ENCODE measurements at places on chromosomes 1 and 21. TPM values are rescaled to one million over a fixed set of nuclear protein-coding genes. Genes with fewer than 3 reads are reported as not detected.
A peak's percentile ranks its signal among the peaks of the same experiment; 100 is the strongest.

HSF2BP gene
- 0.32 TPM for total RNA-seq

CFHR5 gene
- not detected for total RNA-seq

FLG2 gene
- not detected for total RNA-seq

- DNase-seq, result no peak
These were observed 96.0 kb downstream of the GRIK1 start for GRCh38 chr21:29843804-29844203.

- no peak for DNase-seq
These were observed 60.0 kb upstream of the EPS8L3 start for GRCh38 chr1:109823543-109824348.

TMEM240 gene
- total RNA-seq, result 3.5 TPM

GRCh38 chr1:54808443-54809207 is 7.5 kb upstream of the TTC22 start:
- no peak for DNase-seq

DNA sequence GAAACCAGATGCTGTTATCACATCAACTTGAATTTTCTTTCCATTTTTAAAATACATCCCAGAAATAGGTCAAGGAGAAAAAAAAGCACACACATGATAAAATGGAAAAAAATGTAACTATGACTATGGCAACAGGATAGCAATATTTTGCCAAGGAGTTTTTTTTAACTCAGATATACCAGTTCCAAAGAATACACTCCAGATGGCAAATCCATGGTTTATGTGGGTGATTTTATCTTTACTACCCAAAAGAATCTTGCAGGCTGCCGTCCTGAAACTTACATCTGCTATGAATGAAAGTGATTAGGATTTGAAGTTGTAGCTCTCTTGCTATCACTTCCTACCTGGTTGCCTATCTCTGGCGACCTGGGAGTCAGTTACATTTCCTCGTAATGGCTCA is 91.0 kb upstream of the PLPPR4 start:
- DNase-seq, result no peak

DNA sequence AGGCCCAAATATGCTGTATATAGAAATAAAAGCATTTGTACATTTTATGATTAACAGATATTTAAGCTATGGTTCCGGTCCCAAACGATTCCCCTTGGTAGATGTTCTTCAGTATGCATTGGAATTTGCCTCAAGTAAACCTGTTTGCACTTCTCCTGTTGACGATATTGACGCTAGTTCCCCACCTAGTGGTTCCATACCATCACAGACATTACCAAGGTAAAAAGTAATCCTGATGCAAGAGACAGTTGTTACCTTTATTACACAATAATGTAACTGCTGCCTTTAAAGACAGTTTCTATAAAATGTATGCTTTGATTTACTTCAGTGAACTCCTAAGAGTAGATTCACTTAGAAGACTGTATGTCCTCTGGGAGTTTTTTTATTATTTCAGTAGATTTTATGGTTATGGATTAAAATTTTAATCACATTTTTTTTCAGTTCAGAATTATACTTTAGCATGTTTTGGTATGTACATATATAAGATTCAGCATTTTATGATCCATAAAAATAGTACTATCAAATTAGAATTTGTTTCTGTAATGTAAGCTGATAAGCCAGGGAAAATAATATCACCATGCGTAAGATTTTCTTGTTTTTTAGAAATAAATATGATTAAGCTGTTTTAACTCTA is 96.5 kb downstream of the USP25 start:
- no peak for DNase-seq

TIE1 gene
- total RNA-seq, result 39.0 TPM

GRCh38 chr21:38323721-38324531 is 67.1 kb downstream of the KCNJ15 start:
- DNase-seq, result no peak

GRCh38 chr1:111618961-111619634 is 491 bp upstream of the RAP1A start:
- DNase-seq, result no peak

GRCh38 chr1:54976747-54977146 is 3.7 kb upstream of the TMEM61 start:
- no peak for DNase-seq

HPDL gene
- total RNA-seq, result 0.44 TPM

SIKE1 gene
- total RNA-seq, result 32.3 TPM

GRCh38 chr1:97145321-97145956 is 423.9 kb downstream of the PTBP2 start:
- DNase-seq, result peak; percentile 38

GRCh38 chr21:22288885-22289499 is 1290.8 kb downstream of the NCAM2 start:
- no peak for DNase-seq

ATAD3B gene
- 9.9 TPM for total RNA-seq

- no peak for DNase-seq
These were observed 54.3 kb downstream of the CD247 start for GRCh38 chr1:167463875-167464575.

DNA sequence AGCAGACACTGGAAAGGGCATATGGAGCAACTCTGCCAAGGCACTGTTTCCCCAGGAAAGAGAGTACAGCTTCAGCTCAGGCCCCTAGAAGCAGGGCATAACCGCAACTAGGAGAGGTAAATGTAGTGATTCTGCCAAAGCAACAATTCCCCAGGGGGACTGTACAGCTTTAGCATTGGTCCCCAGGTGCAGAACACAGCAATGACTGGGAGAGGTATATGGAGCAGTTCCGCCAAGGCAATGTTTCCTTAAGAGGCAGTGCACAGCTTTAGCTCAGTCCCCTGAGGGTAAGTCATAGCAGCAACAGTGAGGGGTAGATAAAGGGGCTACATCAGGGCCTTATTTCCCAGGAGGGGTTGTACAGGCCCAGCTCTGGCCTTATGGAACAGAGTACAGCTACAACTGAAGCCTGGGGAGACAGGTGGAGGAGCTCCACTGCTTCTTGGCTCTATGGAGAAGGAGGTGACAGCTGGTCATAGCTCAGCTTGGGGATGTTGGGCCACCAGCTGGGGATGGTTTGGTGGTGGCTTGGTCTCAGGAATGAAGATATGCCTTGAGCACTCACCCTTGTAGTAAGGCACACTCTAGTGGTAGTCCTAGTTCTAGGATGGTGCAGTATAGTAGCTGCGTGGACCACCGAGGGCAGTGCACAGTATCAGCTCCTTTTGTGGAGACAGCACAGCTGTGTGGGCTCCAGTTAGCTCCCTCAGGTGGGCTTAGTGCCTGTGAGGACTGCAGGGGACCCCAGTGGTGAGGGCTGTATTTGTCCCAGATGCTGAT is 582.7 kb downstream of the PTPRC start:
- no peak for DNase-seq

SDC3 gene
- 37.8 TPM for total RNA-seq

GRCh38 chr1:224583774-224584173 is 32.3 kb upstream of the CNIH3 start:
- no peak for DNase-seq

- DNase-seq, result no peak
These were observed 1.4 kb upstream of the OR14A16 start for GRCh38 chr1:247825362-247825761.

- DNase-seq, result no peak
These were observed 8.0 kb downstream of the STX6 start for GRCh38 chr1:181014477-181015250.

EPRS1 gene
- total RNA-seq, result 41.3 TPM

GRCh38 chr1:234997201-234997895 is 131.3 kb downstream of the TOMM20 start:
- DNase-seq, result peak; percentile 100

DNA sequence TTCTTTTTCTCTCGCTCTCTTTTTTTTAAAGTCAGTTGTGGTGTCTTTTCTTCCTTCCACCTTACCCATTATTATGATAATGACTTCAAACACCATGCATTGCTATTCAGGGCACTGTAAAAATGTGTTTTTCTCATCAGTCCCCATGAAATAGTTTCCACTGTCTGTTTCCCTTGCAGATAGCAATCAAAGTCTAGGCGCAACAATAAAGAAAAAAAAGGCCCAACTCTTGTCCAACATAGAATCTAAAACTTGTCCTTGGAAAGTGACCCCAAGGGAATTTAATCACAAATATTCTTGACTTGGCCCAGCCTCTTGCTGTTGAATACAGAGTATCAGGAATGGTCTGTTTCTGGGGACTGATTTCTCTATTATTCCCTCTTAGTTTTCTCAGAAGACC is 382.5 kb downstream of the PLPP3 start:
- no peak for DNase-seq

GRCh38 chr1:58929671-58930325 is 146.0 kb upstream of the JUN start:
- no peak for DNase-seq

DNA sequence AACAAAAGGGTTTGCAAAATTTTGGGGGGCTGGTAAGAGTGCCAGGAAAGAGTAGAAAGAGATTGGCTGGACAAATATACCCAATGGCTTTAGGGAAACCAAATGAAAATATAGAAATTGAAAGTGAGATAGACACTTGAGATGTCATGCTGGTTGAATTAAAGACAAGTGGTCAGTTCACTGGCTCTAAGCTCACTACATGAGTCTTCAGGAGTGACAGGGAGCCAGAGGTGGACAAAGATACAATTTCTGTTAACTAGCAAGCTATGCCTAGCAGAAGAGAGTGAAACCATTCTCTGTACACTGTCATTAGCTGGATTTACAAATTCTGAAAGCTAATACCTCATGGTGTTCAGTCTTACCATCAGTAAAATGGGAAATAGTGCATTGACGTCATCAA is 82.5 kb downstream of the TBX15 start:
- no peak for DNase-seq

GRCh38 chr1:157135646-157136045 is 2.5 kb downstream of the ETV3 start:
- DNase-seq, result no peak

DNA sequence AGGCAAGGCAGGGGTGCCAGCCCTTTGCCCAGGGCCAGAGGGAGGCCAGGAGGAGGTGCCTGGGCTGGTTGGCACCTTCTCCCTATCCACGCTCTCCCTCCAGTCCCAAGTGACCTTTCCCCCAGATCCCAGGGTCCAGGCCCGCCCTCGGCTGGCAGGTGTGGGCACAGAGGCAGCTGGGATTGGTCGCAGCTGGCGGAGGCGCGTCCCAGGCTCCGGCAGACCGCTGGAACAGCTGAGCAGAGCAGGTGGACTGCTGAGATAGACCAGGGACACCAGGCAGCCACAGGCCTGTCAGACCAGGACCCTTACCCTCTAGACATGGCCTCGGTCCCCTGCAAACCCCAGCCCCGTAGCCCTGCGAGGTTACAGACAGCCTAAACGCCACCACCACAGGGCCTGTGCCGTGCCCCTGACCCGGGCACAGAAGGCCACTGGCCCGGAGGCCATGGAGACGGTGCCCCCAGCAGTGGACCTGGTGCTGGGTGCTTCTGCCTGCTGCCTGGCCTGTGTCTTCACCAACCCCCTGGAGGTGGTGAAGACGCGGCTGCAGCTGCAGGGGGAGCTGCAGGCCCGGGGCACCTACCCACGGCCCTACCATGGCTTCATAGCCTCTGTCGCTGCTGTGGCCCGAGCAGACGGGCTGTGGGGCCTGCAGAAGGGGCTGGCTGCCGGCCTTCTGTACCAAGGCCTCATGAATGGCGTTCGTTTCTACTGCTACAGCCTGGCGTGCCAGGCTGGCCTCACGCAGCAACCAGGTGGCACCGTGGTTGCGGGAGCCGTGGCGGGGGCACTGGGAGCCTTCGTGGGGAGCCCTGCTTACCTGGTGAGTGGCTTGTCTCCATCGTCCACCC is at the start of gene SLC25A34:
TSS of gene SLC25A34 (plus strand) at position 221 of the 854 bp plus-strand sequence. CDS start at position 449, 228 bp downstream.
- no peak for DNase-seq

DNA sequence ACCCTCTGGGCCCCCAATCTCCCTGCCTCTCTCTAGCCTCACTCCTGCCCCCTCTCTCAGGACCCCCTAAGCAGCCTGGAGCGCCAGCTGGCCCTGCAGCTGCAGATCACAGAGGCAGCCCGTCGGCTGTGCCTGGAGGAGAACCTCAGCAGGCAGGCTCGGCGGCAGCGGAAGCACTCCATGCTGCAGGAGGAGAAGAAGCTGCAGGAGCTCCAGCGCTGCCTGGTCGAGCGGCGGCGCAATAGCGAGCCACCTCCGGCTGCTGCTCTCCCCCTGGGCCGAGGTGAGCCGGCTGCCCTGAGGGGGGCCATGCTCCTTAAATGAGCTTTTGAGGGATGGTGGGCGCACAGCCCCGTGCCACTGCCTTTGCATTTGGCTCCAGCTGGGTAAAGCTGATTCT is 6.2 kb downstream of the INAVA start:
- no peak for DNase-seq

C1orf87 gene
- not detected for total RNA-seq

DNA sequence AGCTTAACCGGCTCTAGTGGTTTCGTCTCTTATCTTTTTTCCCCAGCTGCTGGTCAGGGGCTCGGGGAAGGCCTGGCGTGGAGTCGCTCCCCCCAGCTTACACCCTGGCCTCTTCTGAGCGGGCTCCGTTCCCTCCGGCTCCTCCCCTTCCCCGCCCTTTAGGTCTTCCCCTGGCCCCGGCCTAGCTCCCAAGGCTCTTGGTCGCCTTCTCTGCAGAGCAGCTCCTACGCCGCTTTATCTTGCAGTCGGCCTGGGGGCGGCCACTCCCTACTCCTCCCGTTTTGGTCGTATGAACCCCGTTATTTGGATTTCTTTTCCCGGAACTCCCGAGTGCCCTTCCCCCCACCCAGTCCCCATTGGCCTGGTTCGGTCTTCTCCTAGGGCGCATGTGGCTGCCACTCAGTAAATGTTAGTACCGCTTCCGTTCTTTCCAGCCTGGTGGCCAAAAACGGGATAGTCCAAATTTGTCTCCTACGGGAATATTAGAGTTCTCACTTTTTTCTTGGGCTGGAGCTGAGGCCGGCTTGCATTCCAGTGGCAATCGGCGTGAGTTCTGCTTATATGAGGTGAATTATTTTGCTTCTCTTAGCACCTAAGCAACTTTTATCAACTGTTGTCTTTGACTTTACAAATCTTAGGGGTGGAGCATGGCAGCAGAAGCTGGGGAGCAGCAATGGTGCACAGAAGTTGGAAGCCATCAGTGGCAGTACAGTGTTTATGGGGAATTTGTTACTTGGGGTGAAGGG is 467 bp downstream of the THRAP3 start:
- DNase-seq, result peak; percentile 73

ARTN gene
- total RNA-seq, result not detected

VANGL2 gene
- 0.48 TPM for total RNA-seq

DNA sequence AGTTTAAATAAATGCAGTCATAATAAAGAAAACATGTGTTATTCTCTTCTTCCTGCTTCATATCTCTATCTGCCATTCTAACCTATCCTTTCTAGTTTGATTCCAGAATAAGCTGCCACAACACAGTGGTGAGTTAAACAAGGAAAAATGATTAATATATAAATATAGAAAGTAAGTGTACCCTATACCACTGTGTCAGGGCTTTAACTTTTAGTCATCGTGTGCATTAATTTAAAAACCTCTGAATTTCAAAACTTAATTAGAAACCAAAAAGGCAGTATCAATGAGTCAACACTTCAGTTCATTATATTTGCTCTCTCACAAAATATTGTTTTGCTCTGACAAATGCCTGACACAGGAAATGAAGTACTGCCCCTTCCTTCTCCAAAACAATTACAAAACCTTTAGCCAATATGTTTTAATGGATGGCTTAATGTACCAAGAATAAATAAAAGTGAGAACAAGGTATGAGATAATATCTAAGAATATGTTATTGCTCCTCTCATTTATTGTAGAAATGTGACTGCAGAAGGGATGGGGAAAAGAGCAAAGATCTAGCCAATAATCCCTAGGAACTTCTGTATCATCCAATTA is 634.8 kb downstream of the KCNT2 start:
- no peak for DNase-seq

CHTOP gene
- 112 TPM for total RNA-seq

GRCh38 chr1:26031611-26032220 is 10.1 kb downstream of the EXTL1 start:
- no peak for DNase-seq

GRCh38 chr1:12181568-12181967 is 14.8 kb downstream of the TNFRSF1B start:
- no peak for DNase-seq

GPR61 gene
- total RNA-seq, result not detected
